Stimulated activated CD4-positive, alpha-beta T cell treated with anti-CD3 and anti-CD28 coated beads, Interleukin-4, amount 100 ng/mL, for 4 hours (primary cell): ENCODE measurements at places on chromosomes 2 and 18.

GRCh38 chr18:22226801-22227200 is 57.4 kb downstream of the GATA6 start:
- DNase-seq = no peak

DNA sequence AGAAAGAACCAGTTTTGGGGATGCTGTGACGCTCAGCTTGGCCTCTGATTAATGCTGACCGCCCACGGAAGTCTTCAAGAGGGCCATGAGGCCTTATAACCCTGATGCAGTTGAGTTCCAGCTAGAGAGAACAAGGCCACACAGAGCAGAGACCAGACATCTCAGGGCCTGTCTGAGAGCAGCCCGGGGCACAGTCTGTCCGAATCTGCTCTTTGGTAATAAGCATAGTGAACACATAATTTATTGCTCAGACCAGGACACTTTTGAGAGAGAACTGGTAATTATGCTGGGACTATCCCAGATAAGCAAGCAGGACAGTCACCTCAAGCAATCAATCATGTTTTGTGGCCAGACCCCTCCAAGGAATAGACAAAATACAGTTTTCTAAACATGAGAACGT is 68.5 kb downstream of the STPG4 start:
- no peak for DNase-seq

DNA sequence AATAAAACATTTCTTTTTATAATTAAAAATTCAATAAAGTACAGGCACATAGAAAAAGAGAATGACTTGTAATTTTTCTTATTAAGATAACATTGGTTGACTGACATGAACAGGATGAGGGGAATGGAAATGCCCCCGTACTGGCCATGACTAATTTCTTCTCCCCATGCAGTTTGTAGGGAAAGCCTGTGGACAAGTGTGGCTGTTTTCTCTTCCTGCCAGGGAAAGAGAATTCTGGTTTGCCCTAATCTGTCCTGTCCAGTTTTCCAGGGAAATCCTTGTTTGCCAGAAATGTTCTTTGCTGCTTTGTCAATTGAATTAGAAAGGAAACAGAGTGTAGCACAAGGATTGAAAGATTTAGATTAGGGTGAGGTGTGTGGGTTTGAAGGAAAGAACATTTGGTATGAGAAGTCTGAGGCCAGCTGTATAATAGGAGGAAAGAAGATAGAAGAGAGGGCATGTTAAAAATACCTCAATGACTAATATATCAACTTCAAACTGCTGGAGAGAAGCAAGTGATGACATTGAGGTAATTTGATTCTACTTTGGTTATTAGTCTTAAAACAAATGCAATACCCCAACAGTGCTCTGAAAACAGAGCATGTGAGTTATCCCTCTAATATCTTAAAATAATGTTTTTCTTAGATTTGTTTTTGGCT is 593.9 kb upstream of the ZNF804A start:
- no peak for DNase-seq

DNA sequence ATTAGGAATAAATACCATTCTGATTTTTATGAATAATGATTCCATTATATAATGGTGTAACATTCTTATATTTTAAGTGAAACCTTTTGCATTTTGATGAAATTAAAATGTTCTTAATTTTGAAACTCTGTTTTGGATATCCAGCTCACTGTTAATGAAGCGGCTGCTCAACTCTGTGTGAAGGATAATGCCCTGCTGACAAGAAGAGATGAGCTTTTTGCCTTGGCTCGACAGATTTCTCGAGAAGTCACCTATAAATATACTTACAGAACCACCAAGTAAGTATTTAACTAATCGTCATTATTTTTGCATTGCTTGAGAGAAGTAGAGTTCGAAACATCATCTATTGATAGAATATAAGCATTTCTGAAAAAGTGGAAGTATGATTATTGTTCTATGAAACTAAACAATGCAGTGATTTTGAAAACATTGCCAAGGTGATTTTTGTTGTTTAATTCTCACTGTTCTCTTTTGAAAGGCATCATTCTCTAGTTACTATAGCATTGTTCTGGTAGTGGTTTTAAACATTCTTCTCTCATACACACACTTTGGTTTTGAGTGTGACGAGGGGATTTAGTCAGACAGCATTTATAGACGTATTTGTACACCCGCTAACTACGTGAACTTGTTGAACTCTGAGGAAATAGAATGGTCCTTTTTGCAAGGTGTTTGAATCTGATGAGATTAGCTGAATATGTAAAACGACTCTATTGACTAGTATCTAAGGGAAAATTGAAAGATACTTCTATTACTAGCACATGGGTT is 21.5 kb downstream of the NAB1 start:
- no peak for DNase-seq

DNA sequence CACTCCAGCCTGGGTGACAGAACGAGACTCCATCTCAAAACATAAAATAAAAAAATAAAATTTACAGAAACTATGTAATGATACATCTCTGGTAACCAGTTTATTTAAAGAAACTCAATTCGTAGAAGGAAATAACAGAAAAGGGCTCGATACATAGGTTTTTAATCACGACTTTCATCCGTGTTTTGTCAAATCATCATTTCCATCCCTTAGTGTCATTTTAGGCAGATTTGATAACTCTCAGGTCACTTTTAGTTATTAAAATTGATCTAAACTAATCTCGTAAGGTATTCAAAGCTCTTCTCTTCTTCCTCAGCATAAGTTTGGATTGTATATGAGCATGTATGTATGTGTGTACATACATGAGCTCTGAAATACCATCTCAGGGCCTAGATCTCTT is 59.3 kb upstream of the SPTBN1 start:
- no peak for DNase-seq

DNA sequence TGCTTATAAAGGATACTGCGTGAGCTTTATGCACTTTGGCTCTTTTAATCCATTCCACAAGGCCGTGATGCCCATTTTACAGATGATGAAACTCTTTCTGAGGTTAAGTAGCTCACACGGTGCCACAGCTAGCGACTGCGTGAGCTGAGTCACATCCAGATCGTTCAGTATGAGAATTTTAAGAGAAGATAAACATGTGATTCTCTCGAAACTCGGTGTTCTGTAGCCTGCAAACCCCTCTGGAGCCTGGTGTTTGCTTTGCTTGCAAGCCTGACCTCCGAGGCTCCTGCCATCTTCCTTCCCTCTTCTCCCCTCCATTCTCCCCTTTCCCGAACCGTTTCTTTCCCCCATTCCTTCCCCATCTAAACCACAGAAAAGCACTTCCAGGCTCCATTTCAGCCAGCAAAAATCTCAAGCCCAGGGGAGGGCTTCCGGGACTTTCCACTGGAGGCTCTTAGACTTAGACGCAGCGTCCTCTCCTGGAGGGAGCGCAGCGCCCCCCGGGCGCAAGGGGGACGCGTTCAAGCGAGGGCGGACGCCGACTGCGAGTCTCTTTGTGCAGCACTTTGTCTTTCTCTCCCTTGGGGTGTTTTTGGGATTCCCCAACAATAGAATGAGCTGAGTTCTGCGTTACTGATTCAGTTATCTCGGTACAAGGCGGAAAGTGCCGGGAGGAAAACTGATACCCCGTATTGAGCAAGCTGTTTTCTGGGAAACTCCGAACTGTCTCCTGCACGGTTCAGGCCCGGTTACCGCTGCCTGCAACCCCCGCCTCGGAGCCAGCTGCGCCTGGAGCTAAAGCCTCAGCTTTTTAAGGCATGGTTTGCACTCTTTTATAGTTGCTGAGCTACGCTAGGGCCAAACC is 38.0 kb downstream of the CYP1B1 start:
- no peak for DNase-seq

GRCh38 chr2:74882299-74882687 is 48.4 kb downstream of the HK2 start:
- no peak for DNase-seq

GRCh38 chr2:119943058-119943457 is 69.8 kb upstream of the EPB41L5 start:
- DNase-seq = no peak

DNA sequence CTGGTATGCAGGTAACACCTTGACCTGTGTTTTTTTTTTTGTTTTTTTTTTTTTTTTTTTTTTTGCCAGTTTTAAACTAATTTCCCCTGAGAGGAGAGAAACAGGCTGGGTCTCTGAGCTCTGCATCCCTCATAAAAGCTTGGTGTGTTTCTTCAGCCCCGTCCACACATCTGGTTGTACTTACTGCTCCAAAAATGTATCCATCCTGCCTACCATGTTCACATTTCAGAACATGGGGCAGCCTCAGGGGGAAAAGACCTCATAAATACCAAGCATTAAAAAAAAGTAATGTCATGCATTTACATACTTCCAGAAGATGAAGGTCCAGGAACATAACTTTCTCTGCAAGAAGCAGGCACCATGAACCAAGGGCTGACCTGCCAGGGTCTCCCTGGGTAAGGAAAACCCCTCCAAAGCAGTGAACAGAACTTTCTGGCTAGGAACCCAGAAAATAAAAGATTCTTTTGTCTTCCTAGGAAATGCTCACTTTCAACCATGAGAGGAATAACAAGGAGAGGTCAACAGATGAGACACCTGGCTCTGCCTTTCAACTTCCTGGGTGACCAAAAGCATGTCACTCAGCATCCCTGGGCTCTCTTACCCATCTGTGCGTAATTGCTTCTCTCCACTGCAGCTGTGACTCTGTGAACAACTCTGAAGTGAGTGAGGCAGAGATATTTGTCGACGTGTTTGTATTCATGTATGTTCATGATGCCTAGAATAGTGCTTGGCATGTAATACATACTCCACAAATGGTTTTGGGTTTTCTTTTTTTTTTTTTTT is 118.6 kb downstream of the MCFD2 start:
- DNase-seq = no peak

GRCh38 chr2:98805412-98806171 is 74.7 kb upstream of the MGAT4A start:
- DNase-seq = no peak

- no peak for DNase-seq
Observed at GRCh38 chr2:231134910-231135655, 10.2 kb upstream of the HTR2B start.

- DNase-seq = no peak
Observed at GRCh38 chr2:119645173-119645855, 33.7 kb upstream of the TMEM177 start.

DNA sequence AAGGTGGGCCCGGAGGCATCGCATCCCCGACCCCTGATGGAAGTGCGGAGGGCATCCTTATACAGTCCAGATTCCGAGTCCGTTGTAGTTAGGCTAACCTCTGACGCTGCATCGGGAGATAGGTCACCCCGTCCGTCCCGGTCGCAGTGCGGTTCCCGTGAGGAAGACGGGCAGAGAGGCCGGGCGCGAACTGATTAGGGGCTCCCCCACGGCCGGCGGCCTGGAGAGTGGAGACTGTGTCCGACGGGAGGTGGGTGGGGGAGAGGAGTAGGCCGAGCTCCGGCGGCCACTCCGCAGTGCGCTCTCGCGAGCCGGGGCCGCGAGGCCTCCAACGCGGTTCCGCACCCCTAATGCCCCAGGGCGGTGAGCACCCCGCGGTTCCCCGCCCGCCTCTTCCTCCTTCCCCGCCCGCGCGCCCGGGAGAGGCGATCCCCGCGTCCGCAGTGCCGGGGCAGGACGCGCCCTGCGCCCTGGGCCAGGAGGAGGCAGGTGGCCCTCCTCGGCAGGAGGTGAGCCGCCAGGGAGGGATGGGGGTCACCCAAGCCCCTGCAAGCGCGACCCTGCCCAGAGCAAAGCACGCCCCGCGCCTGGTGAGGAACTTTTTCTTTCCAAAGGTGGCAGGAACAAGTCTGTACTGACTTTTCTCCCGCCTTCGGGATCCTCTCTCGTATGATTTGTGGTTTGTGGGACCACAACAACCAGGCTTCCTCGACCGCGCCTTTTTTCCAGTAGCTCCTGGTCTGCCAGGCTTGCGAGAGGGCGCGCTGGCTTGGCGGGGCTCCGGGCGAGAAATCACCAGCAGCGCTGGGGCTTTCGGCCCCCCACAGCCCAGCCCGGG is 1.4 kb upstream of the SP5 start:
- no peak for DNase-seq

DNA sequence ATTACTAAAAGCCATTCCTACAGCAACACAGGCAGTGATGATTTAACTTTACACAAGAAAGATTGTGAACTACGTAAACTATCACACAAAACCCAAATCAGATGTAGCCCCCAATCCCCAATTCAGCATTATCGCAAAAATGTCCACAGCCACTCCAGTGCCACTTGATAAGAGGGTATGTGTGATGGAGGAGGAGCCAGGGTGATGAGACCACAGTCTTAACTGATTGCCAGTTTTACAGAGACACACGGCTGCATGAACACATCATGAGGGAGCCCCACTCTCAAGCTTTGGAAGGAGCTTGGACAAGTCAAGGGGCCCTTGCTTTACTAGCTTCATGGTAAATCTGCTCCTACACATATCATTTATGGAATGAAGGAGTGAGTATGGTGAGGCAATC is 116.0 kb downstream of the FAM161A start:
- no peak for DNase-seq

DNA sequence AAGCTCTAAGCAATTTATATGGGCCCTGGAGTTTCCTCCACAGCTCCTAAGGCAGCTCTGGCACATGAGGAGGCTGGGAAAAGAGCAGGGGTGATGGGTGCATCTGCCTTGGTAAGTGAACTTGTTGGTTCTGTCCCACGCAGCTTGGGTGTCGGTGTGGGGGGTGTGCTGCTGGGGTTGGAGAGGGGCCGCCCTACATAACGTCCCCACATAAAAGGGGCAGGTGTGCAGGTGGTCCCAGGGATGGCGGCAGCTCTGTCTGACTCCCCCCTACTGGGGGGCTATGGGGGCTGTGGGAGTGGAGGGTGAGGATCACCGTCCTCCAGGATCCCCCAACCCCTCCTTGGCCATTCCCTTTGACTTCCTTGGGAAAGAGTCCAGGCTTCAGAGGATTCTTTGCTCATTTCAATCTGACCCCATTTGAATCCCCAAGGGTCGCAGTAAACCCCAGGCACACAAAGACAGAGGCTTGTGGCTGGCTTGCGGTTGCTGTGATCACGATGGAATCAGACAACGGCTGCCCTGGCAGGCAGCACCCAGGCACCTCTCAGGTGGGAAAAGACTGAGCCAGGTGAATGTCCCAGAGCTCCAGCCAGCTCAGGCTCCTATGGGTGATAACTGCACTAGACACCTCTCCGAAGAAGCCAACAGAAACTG is 34.5 kb upstream of the CD8A start:
- no peak for DNase-seq

GRCh38 chr2:111710613-111711012 is 173.4 kb downstream of the ANAPC1 start:
- DNase-seq = no peak

- DNase-seq = no peak
Observed at GRCh38 chr18:7267973-7268372, 37.1 kb downstream of the LRRC30 start.

- DNase-seq = no peak
Observed at GRCh38 chr2:113762377-113763118, 6.1 kb upstream of the SLC35F5 start.

GRCh38 chr2:206305523-206306245 is 31.2 kb downstream of the ZDBF2 start:
- DNase-seq = no peak

- no peak for DNase-seq
Observed at GRCh38 chr18:35948080-35948479, 24.4 kb upstream of the RMP24 start.

DNA sequence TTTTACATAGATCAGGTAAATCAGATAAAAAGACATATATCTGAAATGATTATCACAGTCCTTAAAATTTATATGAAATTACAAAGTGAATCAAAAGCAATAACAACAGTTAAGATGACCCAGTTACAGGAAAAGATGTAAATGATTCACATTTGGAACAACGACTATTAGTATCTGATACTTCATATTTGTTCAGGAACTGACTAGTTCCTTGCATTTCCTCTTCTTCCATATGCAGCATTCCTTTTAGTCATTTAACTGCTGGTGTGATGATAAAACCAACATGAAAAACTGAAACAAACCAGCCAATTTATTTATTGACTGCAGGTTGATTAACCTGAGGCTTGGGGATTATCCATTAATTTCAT is 75.2 kb downstream of the RBMS1 start:
- DNase-seq = no peak

GRCh38 chr2:224869601-224870233 is 153.6 kb upstream of the CCDC195 start:
- DNase-seq = no peak
